Stomach (tissue), 19 donors: ENCODE measurements at places on chromosomes 5 and 9. TPM values are rescaled to one million over a fixed set of nuclear protein-coding genes. Genes with fewer than 3 reads are reported as not detected.

Gene NEURL1B
- 7.3 TPM for polyA plus RNA-seq

Gene CRHBP
- 0.10 TPM for polyA plus RNA-seq

Gene IL5
- polyA plus RNA-seq, result not detected

Gene OR1Q1
- not detected for polyA plus RNA-seq

Gene TRAF1
- polyA plus RNA-seq, result 3.7 TPM

Gene SURF6
- 13.4 TPM for polyA plus RNA-seq

Gene SH3GL2
- polyA plus RNA-seq, result 8.2 TPM

Gene ZNF346
- polyA plus RNA-seq, result 5.3 TPM

Gene TXNDC8
- not detected for polyA plus RNA-seq
